ENCODE measurements at places on chromosomes 2 and 18.

DNA sequence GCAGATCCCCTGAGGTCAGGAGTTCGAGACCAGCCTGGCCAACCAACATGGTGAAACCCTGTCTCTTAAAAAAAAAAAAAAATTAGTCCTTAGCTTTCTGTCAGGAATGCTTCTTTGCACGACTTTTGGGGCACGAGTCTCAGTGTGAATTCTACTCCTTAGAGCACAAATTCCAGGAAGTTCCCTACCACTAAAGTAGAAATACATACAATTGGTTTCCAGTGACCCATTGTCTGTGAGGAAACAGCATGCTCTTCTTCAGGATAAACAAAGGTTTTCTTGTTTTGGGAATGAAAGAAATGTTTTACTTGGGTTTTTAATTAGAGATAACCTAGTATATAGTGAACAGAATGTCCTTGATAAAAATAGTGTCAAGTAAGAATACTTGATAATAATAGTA lies 23.7 kb downstream of the PSMA8 start:
- DNase-seq = no peak

DNA sequence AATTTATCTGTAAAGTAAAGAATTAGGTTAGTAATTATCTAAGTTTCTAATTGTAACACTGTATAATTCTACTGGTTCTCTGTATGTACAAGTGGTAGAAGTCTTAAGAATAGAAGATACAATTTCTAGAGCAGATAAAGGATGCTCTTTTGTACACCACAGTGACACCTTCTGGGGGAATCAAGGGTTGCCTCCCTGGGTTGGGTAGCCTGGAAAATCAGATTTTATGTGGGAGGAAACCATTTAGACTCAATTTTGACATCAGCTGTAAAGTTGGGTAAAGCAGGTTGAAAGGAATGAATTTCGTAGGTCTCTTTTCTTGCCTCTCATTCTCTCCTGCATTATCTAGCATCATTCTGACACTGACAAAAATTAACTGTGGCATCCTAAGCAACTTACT lies 354.8 kb downstream of the DCC start:
- no peak for DNase-seq

- DNase-seq = peak; percentile 78
Observed at GRCh38 chr18:59742325-59743111, 45.3 kb upstream of the CCBE1 start.

DNA sequence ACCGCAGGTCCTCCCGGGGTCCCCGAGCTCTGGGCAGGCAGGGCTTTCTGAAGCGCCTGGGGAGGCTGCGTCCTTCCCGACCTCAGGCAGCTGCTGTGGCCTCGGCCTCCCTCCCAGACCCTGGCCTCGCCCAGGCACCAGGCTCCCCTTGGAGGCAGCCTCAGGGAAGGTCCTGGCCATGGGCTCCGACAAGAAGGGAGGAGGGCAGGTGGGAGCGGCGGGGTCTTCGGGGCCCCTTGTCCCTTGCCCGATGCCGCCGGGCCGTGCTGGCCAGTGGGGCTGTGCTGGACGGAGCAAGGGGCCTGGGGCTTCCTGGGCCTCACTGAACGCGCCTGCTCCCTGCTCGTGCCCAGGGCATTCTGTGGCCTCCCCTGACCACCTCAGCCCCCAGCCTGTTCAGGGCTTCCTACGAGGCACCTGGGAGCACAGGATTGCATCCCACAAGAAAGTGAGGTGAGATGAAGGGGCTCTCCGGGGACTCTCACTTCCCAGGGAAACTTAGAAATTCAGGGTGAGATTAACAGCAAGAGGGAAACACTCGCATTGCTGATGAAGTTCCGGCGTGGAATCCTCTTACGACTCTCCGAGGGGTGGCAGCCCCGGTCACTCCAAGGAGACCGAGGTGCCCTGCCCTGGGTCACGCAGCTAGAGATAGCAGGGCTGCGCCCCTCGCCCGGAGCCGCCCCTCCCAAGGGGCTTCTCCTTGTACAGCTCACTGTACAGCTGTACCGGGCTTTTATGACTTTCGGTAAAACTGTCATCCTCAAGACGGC lies 778 bp downstream of the MFSD2B start:
- no peak for DNase-seq

DNA sequence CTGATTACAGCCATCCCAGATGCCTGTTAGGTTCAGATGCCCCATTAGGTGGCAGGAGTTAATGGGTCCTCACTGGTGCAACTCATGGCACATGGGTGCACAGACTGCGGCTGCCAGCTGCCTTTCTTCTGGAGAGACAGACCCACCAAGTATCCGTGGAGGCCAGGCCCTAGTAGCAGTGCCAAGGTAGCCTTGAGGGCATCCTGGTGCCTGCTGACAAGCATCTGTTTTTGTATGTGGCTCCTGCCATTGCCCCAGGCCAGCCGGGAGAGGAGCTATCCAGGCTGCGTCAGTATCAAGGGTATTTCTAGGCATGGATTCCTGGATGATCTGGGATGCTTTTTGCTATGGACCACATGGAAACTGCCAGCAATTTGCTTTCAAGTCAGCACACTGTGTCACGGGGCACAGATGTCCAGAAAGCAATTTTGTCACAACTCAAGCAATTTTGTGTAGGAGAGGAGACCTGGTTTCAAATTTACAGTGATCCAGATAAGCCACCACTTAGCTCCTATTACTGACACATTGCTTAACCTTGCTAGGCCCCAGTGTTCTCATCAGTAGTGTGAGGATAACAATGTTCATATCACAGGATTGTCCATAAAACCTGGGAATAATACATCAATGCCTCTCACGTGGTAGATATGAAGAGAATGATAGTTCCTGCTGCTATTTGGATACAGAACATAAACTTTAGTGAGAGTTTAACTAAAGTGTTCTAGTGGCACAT lies 815.1 kb upstream of the RAB6C start:
- DNase-seq = no peak

GRCh38 chr2:225996462-225996828 lies 596.9 kb downstream of the NYAP2 start:
- no peak for DNase-seq

DNA sequence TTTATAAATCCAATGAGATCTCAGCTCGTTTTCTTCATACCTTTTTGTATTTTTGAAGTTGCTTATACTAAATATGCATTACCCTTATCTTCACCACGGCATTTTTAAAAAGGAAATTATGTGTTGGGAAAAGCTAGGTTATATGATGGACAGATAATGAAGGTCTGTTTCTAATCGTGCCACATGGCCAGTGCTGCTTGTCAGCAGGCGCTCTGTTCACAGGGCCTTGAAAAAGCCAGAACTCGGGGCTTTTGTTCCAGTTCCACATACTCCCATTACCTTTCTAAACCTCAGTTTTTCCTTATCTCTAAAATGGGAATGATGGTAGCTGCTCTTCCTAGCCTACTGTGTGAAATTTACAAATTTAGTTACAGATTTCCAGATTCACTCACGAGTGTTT lies 42.0 kb downstream of the EPAS1 start:
- no peak for DNase-seq

- no peak for DNase-seq
Observed at GRCh38 chr2:98477036-98477435, 32.4 kb downstream of the INPP4A start.

GRCh38 chr2:58101500-58101899 lies 54.9 kb downstream of the VRK2 start:
- DNase-seq = no peak

- DNase-seq = peak; percentile 79
Observed at GRCh38 chr2:235614900-235615712, 121.3 kb downstream of the AGAP1 start.

- DNase-seq = no peak
Observed at GRCh38 chr2:47178341-47178740, 23.2 kb upstream of the STPG4 start.

GRCh38 chr18:75109319-75109691 lies 99.6 kb downstream of the PTGR3 start:
- no peak for DNase-seq

- DNase-seq = no peak
Observed at GRCh38 chr2:241194811-241195210, 6.3 kb downstream of the ANO7 start.

- DNase-seq = no peak
Observed at GRCh38 chr2:201854841-201855240, 48.5 kb downstream of the CDK15 start.

GRCh38 chr2:159982270-159982669 lies 80.1 kb downstream of the PLA2R1 start:
- peak; percentile 88 for DNase-seq

GRCh38 chr2:43068631-43069517 lies 157.5 kb downstream of the ZFP36L2 start:
- DNase-seq = no peak
